Effector memory CD4-positive, alpha-beta T cell (primary cell): ENCODE measurements at places on chromosomes 3 and 15.

GRCh38 chr3:121362035-121362734 lies 183.6 kb downstream of the POLQ start:
- DNase-seq: no peak

GRCh38 chr3:194443901-194444300 lies 42.9 kb downstream of the ATP13A3 start:
- no peak for DNase-seq

DNA sequence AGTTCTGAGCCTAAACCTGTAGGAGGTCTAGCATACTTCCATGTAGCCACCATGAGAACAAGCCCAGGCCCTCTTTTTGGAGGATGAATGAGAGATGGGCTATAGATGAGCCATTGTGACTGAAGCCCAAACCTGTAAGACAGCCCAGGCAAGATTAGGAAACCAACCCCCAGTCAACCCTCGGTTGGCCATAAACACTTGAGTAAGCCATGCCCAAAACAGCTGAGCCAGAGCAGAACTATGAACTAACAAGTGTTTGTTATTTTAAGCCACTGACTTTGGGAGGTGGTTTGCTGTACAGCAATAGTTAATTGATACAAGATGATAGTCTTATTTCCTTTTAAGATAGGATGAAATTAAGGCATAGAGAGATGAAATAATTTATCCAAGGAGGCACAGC lies 12.4 kb upstream of the CPNE4 start:
- no peak for DNase-seq

GRCh38 chr15:69451951-69452691 lies 497 bp upstream of the RPLP1 start:
- no peak for DNase-seq

- no peak for DNase-seq
Measured at GRCh38 chr15:91921188-91921842, 67.8 kb downstream of the SLCO3A1 start.

- DNase-seq: no peak
Measured at GRCh38 chr3:167829071-167829470, 93.5 kb downstream of the SERPINI1 start.

- DNase-seq: no peak
Measured at GRCh38 chr15:39959411-39959810, 25.5 kb downstream of the EIF2AK4 start.

- DNase-seq: no peak
Measured at GRCh38 chr3:35651426-35651825, 12.1 kb downstream of the ARPP21 start.

GRCh38 chr3:12681943-12682390 lies 18.1 kb upstream of the RAF1 start:
- no peak for DNase-seq

DNA sequence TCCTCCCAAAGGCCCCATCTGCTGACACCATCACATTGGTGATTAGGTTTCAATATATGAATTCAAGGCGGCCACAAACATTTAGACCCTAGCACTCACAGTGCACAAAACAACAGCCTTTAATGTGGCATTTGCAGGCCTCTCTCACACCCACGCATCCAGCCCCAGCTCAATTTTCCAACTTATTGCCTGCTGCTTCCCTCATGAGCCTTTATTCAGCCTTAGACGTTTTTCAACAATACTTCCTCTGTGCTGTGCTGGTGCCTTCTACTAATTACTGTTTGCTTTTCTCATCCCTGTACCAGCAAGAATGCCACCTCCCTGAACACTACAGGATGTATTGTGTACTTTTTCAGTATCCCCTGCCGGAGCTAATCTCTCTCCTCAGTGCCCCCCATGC lies 334.6 kb downstream of the GABRB3 start:
- no peak for DNase-seq

- no peak for DNase-seq
Measured at GRCh38 chr3:119349354-119350041, 55.3 kb downstream of the ARHGAP31 start.

GRCh38 chr15:76376029-76376428 lies 39.5 kb downstream of the ISL2 start:
- no peak for DNase-seq

GRCh38 chr15:75542386-75542797 lies 36.7 kb downstream of the PTPN9 start:
- DNase-seq: no peak
